ENCODE measurements at places on chromosomes 3 and 15.

DNA sequence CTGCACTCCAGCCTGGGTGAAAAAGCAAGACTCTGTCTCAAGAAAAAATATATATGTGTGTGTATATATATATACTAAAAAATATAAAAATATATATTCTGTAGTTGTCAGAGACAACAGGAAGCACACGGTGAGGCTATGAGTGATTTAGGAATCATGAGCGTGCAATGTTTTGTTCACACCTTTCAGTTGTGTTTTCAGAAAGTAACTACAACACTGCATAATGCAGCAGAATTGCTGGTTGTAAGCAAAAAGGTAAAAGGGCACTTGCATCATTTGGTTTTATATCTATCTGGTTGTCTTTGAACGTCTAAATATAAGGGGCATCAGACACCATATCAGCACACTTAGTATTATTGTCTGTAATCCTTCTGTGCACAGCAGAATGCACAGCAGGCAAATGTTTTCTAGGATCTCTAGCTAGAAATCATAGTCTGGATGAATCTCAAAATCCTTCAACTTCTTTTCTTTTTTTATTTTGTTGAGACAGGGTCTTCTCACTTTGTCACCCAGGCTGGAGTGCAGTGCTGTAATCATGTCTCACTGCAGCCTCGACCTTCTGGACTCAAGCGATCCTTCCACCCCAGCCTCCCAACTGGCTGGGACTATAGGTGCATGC is 44.8 kb downstream of the CCR3 start:
- DNase-seq, result no peak

DNA sequence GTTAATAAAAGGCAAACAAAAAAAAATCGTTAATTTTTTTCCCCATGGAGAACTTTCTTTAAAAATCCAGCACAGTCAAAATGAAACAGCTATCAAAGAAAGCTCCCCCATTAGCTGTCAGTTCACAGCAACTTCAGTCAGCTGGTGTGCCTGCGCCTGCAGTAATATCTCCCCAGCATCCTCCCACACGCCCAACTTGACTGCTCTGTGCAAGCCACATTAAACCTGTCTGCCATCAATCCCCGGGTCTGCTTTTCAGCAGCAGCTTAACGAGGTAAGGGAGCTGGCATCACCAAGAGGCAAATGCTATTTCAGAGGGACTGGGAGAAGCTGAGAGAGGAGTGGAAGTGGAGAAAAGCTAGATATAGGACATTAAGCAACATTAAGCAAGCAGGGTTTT is 337.5 kb downstream of the GAP43 start:
- DNase-seq, result no peak

DNA sequence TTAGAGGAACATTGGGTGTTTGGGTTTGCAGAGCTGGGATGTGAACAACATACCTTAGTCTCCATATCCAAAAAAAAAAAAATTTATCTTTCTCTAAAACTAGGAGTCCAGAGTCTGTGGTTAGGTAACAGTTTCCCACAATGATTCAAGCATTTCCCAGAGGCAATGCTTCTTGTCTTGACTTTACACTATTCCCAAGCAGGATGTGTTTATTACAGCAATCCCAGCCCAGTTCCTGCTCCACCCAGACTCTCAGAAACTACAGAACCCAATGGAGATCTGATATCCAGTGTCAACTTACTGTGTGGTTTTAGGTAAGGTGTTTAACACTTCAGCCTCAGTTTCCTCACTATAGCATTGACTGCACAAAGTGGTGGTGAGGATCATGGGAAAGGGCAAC is 2.3 kb upstream of the C3orf62 start:
- DNase-seq, result no peak

- no peak for DNase-seq
These were observed 192.5 kb downstream of the SHQ1 start for GRCh38 chr3:72655723-72656122.

GRCh38 chr3:106144030-106144429 is 275.2 kb upstream of the CBLB start:
- no peak for DNase-seq

DNA sequence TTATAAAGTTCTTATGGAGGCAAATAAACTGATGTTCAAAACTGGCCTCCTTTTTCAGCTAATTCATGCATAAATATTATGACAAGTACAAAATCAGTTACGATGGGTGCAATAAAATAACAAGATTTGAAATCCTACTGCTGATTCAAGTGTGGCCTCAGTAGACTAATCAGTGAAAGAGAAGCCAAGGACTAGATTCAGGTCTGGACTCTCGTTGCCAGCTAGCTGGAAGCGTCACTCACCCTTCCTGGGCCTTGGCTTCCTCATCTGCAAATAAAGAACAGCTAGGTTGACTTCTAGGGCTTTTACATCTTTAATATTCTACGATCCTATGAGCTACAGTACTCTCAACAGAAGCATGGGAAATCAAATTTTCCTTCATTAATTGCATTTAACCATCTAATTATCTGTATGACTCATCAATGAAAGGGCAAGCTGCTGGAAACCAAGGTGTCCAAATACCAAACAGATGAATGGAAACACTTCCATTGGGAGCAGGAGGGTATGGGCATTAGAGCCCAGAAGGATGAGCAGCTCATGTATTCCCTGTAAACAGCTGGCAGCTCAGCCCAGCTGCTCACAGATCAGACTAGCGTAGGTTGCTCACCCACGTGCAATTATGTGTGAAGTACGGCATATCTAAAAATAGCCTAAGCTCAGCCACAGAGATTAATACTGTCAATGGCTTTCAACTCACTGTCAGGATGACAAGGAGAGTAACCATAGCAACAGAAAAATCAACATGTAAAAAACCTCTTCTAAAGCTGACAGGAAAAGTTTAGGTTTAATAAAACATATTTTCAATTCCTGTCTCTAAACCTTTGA is 294.8 kb downstream of the PLCL2 start:
- no peak for DNase-seq

DNA sequence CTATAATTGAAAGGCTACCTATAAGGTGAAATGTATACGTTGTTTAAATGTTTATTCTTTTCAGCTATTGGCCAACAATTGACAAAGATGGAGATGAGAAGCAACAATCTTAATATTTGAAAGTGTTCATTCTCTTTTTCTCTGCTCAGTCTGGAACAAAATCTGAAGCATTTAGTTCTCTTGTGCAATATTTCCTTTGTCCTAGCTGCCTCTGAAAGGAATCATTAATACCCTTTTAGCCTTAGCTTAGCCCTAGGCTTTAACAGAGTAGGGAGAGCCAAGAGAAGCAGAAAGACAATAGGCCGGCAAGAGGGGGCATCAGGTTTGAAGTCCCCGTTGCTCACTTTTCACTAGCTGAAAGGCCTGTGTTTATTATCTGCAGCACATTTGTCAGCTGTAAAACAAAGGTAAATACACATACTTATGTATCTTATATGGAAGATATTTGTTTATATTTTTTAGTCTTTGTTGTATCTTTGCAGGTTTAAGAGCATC is 422.5 kb upstream of the SEMA6D start:
- DNase-seq, result no peak

GRCh38 chr15:83842281-83842680 is 188.4 kb downstream of the ADAMTSL3 start:
- DNase-seq, result no peak

- no peak for DNase-seq
These were observed 27.5 kb downstream of the BHLHE40 start for GRCh38 chr3:5006755-5007202.

GRCh38 chr3:37944391-37944842 is 46.2 kb upstream of the VILL start:
- no peak for DNase-seq

DNA sequence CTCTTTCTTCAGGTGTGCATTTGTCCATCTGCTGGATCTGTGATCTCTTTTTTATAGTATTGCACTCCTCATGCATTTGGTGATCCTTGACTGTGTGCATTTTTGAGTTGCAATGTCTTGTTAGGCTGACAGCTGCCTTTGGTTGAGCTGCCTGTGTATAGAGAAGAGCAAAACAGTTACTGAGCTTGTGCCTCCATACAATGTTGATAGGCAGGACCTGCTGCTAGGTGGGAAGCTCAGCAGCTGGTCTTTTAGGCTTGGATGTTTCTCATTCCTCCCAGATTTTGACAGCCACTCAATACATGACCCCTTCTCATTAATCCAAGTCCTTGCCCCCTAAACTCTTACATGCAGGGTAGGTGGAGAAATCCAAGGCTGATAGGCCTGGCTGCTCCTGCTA is 74.8 kb upstream of the PIAS1 start:
- no peak for DNase-seq

- no peak for DNase-seq
These were observed 78.3 kb upstream of the LMCD1 start for GRCh38 chr3:8423307-8423706.

DNA sequence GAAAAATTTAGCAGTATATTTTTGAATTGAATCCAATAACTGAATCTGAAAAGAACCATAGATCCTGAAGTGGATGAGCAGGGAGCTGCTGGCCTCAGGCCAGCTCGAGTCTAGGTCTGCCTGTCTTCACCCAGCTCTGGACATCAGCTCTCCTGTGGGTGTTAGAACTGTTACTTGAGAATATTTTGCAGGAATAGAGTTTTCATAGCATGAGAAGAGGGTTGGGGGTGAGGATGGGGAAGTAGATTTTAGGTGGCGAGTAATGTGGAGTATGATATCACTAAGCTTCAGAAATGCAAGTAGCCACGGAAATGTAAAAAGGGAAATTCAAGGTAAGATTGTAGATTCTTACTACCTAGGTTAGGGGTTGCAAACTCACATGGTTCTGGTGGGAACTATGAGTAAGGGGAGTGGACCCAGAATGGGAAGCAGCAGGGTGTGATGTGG is 6.2 kb downstream of the RAB8B start:
- peak; percentile 18 for DNase-seq

DNA sequence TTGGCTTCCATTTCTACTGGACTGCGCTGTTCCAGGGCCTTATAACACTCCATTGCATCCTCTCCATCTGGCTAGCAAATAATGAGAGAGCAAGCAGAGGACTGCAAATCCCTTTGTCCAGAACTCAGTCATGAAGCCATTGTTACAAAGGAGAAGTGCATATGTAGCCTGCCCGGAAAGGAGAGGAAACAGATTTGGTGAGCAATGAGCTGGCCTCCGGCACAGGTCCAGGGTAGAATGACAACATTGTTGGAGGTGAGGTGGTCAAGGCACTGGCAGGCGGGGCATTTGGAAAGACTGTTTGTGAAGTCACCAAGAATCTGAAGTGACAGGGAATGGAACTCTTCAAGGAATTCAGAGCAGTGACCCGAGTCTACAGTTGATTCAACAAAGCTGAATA is 25.0 kb upstream of the ATP1B3 start:
- DNase-seq, result no peak

DNA sequence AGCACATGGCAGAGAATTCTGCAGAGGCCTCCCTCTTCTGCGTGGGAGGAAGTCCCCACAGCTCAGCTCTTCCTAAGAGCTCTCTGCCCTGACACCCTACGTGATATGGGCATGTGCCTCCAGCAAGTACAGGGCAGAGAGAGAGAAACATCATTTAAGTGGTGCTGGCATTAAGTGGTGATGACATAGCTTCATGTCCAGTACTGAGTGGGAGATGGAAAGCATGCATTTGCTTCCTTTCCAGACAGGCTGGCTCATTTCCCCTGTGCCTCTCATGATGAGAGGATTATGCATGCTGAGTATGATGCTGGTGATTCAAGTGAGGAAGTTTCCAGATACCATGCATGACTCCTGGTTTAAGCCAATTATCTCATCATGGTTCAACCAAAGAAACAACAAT is 26.9 kb downstream of the BFSP2 start:
- no peak for DNase-seq

- DNase-seq, result no peak
These were observed 317.3 kb downstream of the ZNF385D start for GRCh38 chr3:21433751-21434150.

DNA sequence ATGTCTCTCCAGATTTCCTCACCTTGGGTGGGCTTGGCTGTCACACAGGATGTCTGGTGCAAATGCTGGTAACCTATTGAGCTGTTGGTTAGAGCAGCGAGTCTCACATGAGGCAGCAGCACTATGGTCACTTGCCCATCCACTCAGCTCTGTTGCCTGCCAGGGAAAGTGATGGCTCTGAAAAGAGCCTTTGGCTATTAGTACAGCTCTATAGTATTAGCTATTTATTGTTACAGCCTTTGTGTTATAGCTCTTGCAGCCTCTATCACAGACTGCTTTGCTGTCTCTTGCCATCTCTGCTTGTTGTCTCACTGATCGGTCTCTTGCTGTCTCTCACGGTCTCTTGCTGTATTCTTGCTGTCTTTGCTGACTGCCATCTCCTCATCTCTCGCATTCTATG is 114.3 kb downstream of the MFSD1 start:
- no peak for DNase-seq

DNA sequence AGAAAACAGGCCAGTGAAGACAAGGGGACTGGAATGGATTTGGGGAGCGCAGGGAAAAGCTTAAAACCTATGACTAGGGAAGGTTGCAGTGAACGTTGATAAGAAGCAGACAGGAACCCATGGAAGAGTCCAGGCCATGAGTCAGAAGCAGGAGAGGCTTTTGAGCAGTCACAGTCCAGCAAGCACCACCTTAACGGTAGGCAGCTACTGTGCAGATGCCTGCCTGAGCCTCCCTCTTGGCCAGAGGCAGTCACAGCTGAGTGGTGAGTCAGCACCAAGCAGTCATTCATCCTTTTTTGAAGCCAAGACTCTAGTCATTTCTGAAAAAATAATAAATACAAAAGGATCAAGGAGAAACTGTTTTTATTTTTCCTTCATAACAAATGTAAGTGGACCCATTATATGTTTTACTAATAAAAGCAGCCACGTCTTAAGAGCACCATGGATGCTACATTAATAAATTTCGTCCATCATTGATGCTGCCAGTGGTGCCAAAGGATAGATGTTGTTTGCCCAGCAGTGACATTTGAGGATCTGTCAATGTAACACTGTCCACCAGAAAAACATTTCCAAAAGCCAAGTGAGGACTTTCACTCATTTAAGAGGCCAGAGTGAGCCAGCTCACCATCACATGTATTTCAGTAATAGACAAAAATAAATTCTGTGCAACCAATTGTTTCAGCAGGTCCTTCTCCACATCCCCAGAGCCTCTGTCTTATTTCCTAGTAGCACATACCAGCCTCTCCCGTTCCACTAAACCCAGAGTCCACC is 42.1 kb upstream of the ACTC1 start:
- DNase-seq, result no peak

All from NCI-H345 (cell line).